ENCODE measurements at places on chromosomes 16 and 17.

DNA sequence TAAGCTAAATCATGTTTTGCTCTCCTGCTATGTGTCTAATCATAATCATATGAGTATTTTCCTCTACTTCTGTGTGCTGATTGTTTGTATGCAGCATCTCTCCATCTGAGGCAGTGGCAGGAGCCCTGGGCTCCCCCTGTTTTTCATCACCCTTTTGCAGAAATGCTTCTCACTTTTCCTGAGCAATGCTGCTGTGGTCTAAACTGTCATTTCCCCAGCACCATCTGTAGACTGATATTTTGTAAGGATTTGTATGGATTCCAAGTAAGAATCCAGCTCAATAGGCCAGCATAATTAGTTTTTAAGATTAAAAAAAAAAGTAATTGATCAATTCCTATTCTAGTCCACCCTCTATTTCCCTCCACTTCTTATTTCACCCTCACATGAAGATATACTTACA, 257.0 kb upstream of the CPHXL start:
- DNase-seq, result no peak

DNA sequence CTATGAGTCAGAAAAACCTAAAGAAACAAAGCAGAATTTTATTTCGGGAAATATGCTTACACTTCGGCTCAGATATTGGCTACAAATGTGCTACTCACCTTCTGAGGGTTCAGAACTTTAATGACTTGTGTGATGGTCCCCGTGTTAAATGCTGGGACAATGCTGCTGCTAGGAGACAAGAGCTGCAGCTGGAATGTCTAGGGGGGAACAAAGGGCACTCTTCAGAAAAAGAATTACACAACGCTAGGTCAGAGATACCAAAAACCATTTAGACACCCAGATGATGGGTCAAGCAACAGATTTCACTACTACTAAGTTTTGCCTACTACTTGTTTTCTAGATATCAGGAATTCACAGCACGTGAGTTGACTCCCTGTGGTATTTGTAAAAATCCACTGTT, 10.0 kb upstream of the PHLPP2 start:
- DNase-seq, result no peak

DNA sequence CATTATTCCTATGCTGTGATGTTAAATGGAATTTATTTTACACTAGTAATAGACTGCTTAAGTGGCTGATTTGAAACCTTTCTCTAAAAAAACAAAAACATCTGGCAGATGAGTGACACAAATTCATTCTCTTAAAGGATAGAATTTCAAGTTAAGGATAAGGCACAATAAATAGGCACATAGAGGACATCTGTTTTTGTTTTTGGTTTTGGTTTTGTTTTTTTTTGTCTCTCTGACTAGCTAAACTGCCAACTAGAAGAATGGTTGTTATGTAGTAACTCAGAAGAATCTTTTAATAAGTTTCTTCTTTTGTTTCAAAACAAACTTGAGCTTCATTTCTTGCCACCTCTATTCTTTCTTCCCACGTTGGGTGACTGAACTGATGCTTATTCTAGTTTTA, 5.1 kb upstream of the VPS4A start:
- DNase-seq, result no peak

GRCh38 chr16:64409783-64410210, 712.1 kb downstream of the CDH11 start:
- DNase-seq, result no peak

GRCh38 chr16:2242598-2242997, 6.4 kb downstream of the DNASE1L2 start:
- no peak for DNase-seq

DNA sequence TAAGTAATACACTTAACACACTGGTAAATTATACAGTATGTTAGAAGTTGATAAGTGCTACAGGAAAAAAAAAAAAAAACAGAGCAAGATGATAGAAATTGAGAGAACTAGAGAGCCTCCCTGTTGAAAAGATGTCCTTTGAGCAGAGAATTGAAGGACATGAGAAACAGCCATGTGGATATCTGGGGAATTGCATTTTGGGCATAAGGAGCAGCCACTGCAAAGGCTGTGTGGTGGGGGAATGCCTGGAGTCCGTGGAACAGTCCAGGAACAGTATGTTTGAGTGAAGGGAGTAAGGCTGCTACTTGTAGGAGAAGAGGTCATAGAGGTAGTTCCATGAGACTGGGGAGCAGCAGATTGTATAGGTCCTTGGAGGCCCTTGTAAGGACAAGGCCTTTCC, 178.4 kb downstream of the FTO start:
- DNase-seq, result no peak

GRCh38 chr17:2982854-2983253, 80.6 kb downstream of the OR1D5 start:
- no peak for DNase-seq

DNA sequence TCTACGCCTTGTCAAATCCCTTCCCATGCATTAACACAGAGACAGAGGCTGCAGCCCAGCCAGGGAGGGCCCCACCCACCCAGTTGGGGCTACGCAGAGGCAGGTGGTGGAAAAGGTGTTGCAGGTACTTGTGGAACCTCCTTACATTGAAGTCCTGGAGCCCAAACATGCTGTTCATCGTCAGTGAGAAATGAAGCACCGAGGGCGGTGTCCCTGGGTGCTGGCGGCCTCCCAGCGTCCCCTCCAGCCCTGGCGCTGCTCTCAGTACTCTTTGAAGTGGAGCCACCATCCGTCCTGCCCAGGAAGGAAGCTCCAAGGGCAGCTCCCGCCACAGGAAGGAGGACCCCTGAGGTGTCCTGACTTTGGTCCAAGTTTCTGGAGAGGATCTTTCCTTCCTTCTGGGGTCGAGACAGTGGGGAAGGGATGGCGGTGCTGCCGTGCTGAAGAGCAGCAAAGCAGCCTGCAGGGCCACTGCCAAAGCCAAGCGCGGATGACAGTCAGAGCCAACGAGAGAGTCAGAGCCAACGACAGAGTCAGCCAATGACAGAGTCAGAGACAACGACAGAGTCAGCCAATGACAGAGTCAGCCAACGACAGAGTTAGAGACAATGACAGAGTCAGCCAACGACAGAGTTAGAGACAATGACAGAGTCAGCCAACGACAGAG, 23.4 kb downstream of the LMF1 start:
- no peak for DNase-seq

- DNase-seq, result no peak
These were observed 3.8 kb downstream of the SNX20 start for GRCh38 chr16:50677351-50677750.

DNA sequence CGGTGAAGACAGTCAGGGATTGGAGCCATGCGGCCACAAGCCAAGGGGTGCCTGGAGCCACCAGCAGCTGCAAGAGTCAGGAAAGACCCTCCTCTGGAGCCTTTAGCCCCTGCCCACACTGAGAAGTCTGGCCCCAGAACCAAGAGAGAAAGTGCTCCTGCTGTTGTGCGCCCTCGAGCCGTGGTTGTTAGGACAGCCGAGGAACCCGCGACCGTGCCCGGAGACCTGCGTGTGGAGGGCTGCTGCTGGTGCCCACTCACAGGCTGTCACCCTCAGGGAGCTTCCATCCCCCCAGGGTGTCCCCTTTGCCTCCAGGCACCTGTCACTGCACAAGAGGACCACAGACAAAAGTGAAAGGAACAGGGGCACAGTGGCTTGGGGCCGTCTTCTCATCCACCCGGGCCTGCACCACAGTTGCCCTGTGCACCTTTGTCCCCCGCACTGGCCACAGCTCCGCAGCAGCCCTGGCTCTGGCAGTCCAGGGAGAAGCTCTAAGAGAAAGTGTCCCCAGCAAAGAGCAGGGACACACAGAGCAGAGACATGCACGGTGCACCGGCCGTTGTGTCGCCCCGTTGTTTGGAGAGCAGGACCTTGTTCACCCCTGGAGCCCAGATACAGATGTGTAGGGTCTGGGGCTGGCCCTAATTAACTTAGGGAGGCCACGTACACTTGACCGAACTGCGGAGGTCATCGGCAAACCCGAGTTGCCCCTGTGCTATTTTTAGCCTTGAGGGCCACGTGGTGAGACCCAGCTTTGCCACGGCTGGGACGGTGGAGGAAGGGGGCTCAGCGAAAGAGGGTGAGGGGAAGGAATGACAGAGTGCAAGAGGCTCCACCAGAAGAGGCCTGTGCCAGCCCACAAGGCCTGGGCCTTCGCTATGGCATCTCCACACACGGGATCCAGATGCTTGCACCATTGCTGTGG, 329.2 kb downstream of the C16orf95 start:
- no peak for DNase-seq

- no peak for DNase-seq
These were observed 3.8 kb downstream of the SLC12A4 start for GRCh38 chr16:67964477-67965131.

DNA sequence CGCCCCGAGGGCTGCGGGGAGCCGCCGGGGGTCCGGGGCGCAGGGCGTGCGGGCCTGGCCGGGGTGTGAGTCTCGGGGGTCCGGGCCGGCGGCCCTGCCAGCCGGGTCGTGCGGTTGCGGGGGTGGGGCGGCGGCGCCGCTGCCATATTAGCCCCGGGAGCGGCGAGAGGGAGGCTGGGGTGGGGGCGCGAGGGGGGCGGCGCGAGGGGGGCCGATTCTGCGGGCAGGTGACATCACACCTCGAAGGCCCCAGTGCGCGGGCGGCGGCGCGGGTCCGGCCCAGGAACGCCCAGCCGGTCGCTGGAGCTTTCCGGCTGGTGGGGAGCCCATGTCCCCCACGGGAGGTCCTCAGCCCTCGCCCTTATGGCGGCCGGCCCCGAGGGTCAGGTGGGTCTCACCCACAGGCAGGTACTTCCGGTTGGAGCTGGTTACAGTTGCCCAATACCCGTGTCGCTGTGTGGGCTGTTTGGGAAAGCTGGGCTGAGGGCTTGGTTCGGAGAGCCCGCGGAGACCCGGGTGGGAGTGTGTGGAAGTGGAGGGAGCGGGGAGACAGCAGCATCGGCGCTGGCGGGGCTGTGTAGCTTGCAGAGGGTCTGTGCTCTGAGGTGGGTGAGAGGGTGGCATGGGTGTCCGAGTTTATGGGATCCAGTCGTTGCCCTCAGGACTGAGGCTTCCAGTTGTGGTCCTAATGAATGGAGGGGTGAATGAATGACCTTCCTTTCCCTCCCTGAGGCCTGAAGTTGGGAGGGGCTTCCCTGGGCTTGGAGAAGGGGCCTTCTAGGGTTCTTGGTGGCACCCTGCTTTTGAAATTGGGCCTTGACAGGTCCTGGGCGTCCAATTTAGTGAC, 804 bp downstream of the ATP6V0C start:
- DNase-seq, result no peak

- no peak for DNase-seq
These were observed 126.6 kb downstream of the SOCS1 start for GRCh38 chr16:11129378-11129781.

- DNase-seq, result no peak
These were observed 9.3 kb downstream of the NOD2 start for GRCh38 chr16:50702725-50703124.

DNA sequence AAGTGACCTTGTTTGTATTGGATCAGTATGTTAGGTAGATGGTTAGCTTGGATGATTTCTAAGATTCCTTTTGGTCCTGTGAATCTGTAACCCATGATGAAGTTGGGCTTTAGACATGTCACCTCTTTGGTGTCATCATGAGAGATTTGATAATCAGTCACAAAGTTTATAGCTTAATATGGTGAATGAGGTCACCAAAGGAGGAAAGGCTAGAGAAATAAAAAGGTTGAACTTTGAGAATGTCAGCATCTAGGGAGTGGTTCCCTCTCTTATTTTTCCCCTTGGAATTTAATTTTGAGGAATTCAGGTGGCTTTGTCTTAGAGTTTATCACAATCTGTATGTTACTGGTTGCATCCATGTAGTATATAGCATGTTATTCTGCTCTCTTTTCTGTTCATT, 45.3 kb downstream of the NLK start:
- DNase-seq, result no peak

DNA sequence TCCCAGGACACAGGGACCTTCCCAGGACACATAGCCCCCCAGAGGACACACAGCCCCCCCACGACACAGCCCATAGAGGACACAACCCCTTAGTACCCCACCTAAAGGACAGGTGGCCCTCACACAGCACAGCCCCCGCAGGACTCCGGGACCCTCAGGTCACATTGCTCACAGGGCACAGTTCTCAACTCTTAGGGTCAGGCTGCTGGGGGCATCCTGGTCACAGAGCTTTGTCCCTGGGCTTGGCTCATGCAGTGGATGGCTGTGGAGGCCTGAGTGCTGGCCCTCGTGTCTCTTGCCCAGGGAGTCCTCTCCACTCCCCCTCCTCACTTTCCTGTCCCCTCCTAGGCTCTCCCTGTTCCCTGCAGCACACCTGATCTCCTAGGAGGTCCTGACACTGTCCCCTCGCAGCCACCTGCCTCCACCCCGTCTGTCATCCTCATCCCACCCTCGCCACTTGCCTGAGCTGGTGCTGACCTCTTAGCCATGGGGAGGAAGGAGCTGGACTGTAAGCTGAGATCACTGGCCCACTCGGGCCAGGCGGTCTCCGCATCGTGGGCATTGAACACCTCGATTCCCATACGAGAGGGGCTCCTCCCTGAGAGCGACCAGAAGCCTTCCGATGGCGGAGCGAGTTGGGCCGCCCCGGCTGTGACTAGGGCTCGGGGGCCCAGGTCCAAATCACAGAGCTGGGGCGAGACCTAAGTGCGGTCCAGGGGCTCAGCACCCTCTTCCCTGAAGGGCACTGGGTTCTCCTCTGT, 1.4 kb upstream of the WDR45B start:
- no peak for DNase-seq

- no peak for DNase-seq
These were observed 28.0 kb downstream of the ZNF423 start for GRCh38 chr16:49827805-49828438.

DNA sequence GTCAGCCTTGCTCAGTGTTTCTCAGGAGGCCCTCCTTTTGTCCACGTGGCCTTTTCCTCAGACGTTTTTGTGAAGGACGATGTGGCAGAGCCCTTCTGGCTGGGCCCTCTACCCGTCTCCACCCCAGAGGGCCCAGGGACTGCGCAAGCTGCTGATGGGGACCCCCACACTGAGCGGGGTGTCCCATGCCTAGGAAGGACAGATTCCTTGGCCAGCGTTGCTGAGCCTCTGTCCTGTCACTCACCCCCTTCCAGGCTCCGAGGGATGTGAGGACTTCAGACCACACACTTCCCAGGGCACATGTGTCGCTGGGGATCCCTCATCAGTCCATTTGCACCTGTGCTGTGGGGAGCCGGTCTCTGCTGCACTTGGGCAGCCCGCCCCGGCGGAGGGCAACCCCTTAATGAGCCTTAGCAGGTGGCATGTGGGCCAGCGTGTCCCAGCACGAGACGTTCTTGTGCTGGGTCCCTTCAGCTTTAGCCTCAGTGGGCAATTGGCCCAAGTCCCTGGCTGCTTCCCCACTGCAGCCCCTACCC, 48.3 kb downstream of the NT5M start:
- DNase-seq, result no peak

GRCh38 chr16:80583466-80583865, 42.7 kb downstream of the DYNLRB2 start:
- no peak for DNase-seq

DNA sequence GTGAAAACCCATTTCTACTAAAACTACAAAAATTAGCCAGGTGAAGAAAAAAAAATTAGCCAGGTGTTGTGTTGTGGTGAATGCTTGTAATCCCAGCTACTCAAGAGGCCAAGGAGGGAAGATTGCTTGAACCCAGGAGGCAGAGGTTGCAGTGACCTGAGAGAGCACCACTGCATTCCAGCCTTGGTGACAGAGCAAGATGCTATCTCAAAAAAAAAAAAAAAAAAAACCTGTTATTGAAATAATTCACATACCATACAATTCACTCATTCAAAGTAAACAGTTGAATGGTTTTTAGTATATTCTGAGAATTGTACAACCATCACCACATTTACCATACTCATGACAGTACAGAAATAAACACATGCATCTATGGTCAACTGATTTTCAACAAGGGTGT, 31.0 kb downstream of the ZNRF1 start:
- DNase-seq, result no peak
